ENCODE measurements at places on chromosomes 3 and 15. TPM values are rescaled to one million over a fixed set of nuclear protein-coding genes. Genes with fewer than 3 reads are reported as not detected.

- no peaks in the 10 kb centered on the region for H3K36me3 ChIP-seq
- no peak for DNase-seq
- peaks cover 13% of the 10 kb centered on the region for H3K4me1 ChIP-seq
- no peak overlapping the region for H3K27ac ChIP-seq
- H3K27me3 ChIP-seq: no peaks in the 10 kb centered on the region
These were observed 190.9 kb upstream of the MME start for GRCh38 chr3:154889227-154889634.

GRCh38 chr3:62622553-62623174 is 249.3 kb upstream of the FEZF2 start:
- no peaks in the 10 kb centered on the region for H3K4me1 ChIP-seq
- no peaks in the 10 kb centered on the region for H3K36me3 ChIP-seq
- H3K27ac ChIP-seq: no peak overlapping the region
- H3K4me3 ChIP-seq: no peak overlapping the region

GRCh38 chr3:177430653-177431052 is 233.4 kb upstream of the TBL1XR1 start:
- no peak overlapping the region for H3K4me3 ChIP-seq
- H3K4me1 ChIP-seq: no peaks in the 10 kb centered on the region
- no peaks in the 10 kb centered on the region for H3K27me3 ChIP-seq
- no peak for DNase-seq
- H3K27ac ChIP-seq: no peak overlapping the region
- no peaks in the 10 kb centered on the region for H3K36me3 ChIP-seq

GRCh38 chr15:75029378-75030022 is 6.1 kb downstream of the PPCDC start:
- H3K36me3 ChIP-seq: no peaks in the 10 kb centered on the region
- H3K27me3 ChIP-seq: no peaks in the 10 kb centered on the region

The KLHL40 gene
- total RNA-seq: not detected

DNA sequence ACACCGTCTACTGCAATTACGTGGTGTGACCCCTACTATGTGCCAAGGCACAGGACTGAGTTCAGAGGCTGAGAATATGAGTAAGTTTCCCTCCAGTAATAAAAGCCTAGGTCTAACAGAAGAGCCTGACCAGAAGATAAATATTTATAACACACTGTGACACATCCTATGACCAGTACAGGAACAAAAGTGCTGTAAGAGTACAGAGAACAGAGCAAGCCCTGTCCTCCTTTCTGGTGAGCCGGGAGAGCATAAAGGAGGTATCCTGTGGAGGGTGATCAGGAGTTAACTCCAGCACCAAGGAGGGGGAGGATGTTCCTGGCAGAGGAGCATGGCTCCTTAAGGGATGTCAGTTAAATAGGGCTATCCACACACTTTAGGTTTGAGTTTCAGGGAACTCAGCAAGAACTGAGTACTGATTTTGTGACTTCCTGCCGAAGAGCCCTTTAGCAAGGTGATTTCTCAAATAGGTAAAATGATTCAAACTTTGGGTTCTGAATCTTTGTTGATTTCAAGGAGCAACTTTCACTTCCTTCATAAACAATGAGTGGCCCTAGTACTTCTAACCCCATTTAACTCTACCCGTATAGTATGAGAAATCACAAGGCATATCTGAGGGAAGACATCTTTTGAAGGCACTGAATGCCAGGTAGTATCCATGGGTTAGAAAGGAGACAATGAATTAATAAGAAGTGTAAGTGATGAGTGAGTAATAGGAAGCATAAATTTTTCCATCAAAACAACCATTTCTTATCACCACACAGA is 198.0 kb downstream of the THRB start:
- no peaks in the 10 kb centered on the region for H3K27me3 ChIP-seq
- peaks cover 5% of the 10 kb centered on the region for H3K36me3 ChIP-seq
- H3K4me1 ChIP-seq: peaks cover 7% of the 10 kb centered on the region
- no peak overlapping the region for H3K27ac ChIP-seq
- no peak overlapping the region for H3K4me3 ChIP-seq

DNA sequence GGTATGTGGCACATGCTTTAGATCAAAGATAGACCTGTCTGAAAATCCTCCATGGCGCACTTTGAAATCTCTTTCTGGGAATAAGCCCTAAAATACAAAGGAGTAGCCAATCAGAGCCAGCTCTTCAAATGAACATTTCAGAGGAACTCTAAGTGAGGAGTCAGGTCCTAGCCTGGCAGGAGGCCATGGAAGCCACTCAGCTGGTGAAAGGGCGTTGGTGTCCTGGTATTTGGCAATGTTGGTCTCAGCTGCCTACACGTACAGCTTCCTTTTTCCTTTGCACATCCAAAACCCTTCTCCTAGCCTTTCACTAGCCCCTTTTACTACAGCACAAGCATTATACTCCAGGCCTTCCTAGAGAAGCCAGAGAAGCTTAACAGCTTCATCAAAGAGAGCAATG is 5.5 kb downstream of the WDR73 start:
- no peaks in the 10 kb centered on the region for H3K27me3 ChIP-seq
- H3K36me3 ChIP-seq: peaks cover 36% of the 10 kb centered on the region
- H3K27ac ChIP-seq: no peak overlapping the region
- H3K4me1 ChIP-seq: peaks cover 13% of the 10 kb centered on the region
- no peak for DNase-seq

DNA sequence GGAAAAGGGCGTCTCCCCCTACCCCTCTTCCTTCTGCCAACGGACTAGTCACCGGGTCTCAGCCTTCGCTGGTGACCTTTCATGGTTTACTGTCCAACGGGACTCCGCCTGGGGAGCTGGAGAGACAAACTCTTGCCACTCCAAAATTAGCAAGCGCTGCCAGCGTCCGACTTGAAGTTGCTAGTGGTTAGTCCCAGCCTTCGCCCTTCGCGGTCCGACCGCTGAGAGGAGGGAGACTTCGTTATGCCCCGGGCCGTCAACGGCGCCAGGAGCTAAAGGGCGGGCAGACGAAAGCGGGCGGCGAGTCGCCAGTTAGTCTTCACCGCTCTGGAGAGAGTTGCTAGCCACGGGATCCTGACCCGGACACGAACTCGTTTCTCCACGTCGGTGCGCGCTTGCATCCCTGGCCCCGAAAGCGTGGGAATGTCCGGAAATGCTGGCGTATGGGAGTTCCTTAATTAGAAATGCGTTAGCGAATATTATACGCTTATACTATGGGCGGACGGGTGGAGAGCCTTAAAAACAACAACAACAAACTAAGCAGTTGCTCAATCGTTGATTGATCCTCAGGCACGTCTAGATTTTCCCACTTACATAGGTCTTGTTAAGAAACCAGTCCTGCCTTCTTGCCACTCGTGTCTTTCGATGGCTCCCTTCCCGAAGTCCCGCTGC is 716 bp downstream of the SMC4 start:
- H3K36me3 ChIP-seq: no peaks in the 10 kb centered on the region
- H3K27me3 ChIP-seq: no peaks in the 10 kb centered on the region
- H3K4me1 ChIP-seq: peaks cover 18% of the 10 kb centered on the region
- peak overlapping the region; percentile 93 for H3K27ac ChIP-seq
- H3K4me3 ChIP-seq: peak overlapping the region; percentile 86

DNA sequence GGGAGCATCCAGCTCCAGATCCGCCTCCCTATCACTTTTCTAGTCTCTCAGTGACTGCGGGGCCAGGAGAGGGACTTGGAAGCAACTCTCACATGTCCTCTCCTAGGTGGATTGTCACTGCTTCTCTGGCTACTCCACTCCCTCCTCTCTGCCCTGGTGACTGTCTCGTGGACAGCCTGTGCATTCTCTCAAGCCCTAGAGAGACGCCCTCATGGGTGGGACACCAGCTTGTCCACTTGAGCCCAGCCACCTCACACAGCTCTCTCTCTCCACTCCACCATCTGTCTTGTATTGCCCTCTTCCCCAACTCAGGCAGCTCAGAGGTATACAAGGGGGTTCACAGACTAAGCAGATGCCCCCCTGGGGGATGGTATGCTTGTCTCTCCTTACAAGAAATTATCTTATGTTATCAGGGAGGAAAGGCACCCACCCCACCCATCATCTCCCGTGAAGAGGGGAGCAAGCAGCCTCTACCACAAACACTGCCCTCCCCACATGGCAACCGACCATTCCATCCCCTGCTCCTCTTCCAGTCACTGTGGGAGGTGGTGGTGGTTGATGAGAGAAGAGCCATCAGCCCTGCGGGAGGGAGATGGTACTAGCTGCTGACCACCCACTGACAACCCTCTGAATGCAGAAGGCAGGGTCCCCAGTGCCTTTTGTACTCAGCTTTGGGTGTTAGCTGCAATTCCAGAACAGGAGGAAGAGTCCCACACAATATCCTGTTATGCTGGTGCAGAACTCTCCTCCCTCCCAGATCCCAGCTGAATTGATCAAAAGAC is 15.5 kb upstream of the LOXL1 start:
- no peaks in the 10 kb centered on the region for H3K4me1 ChIP-seq
- H3K4me3 ChIP-seq: no peak overlapping the region
- H3K36me3 ChIP-seq: no peaks in the 10 kb centered on the region
- H3K27me3 ChIP-seq: no peaks in the 10 kb centered on the region

All from thoracic aorta (tissue), 2 donors.